ENCODE measurements at places on chromosomes 13 and 19.

DNA sequence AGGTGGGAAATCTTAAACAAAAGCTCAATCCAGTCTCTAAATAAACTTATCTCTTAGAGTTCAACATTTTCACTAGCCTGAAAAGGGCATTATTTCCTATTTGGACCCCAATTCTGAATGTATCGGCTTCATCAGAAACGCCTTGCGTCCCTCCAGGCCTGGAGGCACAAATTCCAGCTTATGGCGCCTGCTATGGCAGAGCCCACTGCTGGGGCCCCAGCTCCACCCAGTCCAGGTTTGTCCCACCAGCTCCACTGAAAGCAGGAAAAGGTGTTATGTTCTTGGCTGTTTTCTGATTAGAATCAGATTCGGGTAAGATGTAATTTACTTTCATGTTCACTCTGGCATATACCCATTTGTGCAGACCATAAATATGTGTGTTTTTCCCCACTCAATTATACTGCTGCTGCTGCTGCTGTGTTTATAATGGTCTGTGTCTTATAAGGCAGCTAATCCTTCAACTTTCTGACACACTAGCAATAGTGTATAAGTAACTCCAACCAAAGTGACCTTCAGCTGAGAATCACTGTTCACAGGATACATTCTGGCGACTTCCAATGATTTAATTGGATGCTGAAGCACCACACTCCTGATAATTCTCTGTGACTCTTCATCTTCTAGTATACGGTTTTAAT, 6.4 kb downstream of the IRS2 start:
- DNase-seq = no peak

GRCh38 chr19:7287722-7288121, 6.5 kb downstream of the INSR start:
- DNase-seq = no peak

DNA sequence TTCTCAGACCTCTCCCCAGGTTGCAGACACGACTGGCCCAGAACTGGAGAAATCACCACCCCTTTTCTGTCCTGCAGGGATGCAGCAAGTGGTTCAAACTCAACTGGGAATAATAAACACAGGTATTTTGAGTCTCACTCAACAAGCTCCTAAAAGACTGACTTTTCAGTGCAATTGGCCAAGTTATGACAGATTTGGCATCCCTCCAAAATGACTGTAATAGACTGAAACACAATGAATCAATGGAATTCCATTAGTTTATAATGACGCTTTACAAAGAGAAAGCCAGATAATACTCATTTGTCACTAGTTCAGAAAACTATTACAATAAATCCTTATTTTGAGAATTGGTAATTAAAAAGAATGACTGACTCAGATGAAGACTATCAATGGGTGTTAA, 38.1 kb downstream of the MIPEP start:
- DNase-seq = no peak

DNA sequence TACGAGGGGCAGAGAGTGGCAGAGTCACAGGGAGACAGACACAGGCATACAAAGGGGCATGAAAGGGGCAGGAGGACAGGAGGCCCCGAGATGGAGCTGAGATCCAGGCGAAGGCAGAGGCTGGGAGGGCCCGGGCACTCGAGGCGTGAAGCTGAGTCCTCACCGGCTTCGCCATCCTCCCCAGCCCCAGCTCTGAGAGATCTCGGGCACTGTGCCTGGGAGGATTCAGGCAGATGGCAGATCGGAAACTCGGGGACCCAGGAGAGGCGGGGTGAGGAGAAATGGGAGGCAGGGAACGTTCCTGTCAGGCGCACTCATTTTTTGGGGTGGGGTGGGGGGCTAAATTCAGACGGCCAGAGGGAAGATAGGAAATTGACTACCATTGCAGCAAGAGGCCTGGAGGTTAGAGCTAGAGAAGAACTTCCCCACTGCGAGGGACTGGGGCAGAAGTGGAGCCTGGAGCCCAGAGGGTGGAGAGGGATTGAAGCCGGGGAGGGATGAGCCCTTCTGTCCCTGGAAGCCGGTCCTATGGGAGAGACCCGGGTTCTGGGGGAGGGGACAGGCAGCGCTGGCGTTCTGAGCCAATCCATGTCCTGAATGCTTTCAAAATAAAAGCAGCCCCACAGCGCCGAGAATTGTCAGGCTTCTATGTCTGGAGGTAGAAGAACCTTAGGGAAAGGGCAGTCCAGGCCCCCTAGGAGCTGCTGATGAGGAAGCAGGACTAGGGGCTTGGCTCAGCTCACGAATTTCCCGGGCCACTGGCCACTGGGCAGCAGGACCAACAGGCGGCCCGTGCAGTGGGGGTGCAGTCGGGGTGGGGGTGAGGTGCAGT, 12.6 kb downstream of the LRRC4B start:
- DNase-seq = no peak

GRCh38 chr19:13803038-13803437, 7.8 kb downstream of the ZSWIM4 start:
- no peak for DNase-seq

All from stimulated activated CD4-positive, alpha-beta T cell treated with anti-CD3 and anti-CD28 coated beads, Interleukin-1b, Interleukin-23, amount 100 ng/mL, for 4 hours (primary cell).